Activated CD4-positive, alpha-beta T cell treated with anti-CD3 and anti-CD28 coated beads, Interleukin-2, amount 50 U/mL, for 4 hours (primary cell): ENCODE measurements at places on chromosomes 2 and 18.

DNA sequence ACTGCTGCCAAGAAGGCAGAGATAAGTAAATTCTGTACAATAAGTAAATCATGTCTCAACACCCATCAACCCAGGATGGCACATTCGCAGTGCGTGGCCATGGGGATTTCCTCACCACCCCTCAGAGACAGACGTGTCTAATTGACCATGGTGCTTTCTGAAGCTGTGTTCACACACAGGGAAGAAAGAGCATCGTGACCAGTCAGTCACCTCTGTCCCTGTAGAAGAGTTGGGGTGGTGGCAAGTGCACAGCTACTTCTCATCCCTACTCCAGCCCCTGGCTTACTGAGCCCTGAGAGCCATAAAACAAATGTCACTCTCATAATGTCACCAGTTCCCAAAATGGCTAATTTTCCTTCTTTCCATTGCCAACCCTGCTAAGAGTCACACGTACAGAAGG is 31.3 kb upstream of the MLPH start:
- DNase-seq, result no peak

- DNase-seq, result no peak
These were observed 7.3 kb downstream of the KIF1A start for GRCh38 chr2:240812721-240813120.

- DNase-seq, result no peak
These were observed 170.5 kb downstream of the SH3RF3 start for GRCh38 chr2:109299536-109299935.

GRCh38 chr2:191246820-191247380 is 1.7 kb downstream of the MYO1B start:
- no peak for DNase-seq

GRCh38 chr2:48583961-48584360 is 33.7 kb upstream of the GTF2A1L start:
- no peak for DNase-seq
